ENCODE measurements at places on chromosomes 16 and 17. TPM values are rescaled to one million over a fixed set of nuclear protein-coding genes. Genes with fewer than 3 reads are reported as not detected.

- peak; percentile 94 for DNase-seq
Measured at GRCh38 chr16:9047689-9048301, 43.6 kb upstream of the HAPSTR1 start.

DNA sequence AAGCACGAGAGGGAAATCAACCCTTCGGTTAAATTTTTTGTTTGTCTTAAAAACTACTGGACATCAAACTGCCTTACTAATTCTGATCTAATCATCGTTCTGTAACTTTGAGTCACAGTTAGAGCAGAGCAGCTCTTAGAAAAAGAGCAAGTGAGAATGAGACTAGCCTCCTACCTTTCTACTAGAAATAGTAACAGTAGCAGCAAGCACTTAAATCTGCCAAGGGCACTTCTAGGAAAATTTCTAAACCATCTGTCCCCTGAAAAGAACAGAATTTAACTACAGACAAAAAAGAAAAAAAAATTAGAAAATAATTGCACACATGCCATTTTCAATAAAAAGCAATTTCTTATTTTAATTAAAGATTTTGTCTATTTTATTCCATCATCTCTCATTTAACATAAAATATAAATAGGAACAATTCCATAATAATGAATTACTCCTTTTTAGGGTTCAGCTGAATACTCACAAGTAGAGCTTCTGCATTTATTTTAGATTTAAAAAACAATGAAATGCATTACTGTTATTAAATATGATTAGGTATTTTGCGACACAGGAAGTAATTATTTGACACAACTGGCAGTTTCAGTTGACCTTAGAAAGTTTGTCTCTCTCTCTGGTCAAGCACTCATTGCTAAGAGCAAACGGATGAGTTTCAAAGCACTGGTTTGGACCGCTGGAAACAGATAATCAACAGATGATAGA lies 250.8 kb upstream of the SOX9 start:
- DNase-seq = no peak

DNA sequence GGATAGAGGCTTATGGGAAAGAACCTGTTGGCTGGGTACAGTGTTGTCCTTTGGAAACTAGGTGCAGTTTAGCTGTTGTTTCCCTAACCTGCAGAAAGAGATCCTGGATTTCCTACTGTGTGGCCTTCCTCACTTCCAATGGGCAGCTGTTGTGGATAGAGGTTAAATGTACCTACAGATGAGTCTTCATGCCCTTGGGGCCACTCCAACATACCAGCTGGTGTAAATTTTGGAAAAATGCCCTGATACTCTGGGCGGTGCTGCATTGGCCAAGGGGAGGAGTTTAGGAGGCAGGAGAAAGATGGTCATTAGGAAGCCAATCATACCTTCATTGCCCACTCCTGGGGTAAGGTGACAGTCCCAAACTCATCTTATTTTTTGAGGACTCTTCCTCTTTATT lies 70.2 kb downstream of the SNX11 start:
- peak; percentile 4 for DNase-seq

DNA sequence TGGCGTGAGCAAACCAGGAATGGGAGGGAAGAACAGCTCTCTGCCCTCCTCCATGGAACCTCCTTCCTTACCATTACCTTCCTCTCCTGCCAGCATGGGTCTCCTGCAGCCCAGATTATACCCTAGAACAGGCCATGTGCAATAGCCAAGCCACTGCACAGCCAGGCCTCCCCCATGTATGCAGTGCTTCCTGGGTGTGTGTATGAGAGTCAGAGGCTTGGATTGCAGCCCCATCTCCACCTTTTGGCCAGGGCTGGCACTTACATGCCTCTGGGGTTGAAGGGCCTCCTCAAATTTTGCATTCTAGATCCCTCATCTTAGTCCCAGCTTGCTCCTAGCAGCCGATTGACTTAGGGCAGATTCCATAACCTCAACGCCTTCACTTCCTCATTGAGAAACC lies 133.7 kb downstream of the GSG1L start:
- no peak for DNase-seq

DNA sequence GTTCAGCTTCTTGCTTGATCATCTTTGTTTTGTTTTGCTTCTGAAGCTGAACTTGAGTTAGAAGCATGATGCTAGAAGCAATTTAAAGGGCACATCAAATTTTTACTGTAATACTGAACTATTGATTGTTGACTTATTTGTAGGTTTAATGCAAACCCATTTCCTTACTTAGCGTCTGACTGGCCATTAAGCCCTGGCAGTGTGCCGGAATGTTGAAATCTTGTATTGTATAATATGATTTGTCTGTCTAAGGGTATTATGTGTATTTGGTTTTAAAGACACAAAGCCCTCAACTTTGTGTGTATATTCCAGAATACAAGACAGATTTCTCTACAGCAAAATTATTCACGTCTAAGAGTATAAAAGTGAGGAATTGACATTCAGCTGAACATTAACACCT lies 39.7 kb downstream of the NUP93 start:
- DNase-seq = no peak

DNA sequence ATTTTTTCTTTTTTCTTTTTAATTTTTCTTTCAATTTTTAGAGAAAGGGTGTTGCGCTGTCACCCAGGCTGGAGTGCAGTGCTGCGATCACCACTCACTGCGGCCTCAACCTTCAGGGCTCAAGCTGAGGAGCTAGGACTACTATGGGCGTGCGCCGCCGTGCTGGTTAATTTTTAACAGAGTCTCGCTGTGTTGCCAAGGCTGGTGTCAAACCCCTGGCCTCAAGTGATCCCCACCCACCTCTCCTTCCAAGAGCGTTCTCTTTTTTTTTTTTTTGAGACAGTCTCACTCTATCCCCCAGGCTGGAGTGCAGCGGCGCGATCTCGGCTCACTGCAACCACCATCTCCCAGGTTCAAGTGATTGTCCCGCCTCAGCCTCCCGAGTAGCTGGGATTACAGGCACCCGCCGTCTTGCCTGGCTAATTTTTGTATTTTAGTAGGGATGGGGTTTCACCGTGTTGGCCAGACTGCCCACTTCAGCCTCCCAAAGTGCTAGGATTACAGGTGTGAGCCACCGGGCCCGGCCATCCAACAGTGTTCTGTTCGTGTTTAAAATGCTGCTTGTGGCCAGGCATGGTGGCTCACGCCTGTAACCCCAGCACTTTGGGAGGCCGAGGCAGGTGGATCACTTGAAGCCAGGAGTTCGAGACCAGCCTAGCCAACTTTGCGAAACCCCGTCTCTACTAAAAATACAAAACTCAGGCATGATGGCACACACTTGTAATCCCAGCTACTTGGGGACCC lies 14.5 kb upstream of the RPL13 start:
- no peak for DNase-seq

GRCh38 chr17:74521701-74522201 lies 9.5 kb downstream of the CD300LB start:
- DNase-seq = no peak

- DNase-seq = no peak
Measured at GRCh38 chr17:48587276-48588073, 2.6 kb downstream of the HOXB3 start.

DNA sequence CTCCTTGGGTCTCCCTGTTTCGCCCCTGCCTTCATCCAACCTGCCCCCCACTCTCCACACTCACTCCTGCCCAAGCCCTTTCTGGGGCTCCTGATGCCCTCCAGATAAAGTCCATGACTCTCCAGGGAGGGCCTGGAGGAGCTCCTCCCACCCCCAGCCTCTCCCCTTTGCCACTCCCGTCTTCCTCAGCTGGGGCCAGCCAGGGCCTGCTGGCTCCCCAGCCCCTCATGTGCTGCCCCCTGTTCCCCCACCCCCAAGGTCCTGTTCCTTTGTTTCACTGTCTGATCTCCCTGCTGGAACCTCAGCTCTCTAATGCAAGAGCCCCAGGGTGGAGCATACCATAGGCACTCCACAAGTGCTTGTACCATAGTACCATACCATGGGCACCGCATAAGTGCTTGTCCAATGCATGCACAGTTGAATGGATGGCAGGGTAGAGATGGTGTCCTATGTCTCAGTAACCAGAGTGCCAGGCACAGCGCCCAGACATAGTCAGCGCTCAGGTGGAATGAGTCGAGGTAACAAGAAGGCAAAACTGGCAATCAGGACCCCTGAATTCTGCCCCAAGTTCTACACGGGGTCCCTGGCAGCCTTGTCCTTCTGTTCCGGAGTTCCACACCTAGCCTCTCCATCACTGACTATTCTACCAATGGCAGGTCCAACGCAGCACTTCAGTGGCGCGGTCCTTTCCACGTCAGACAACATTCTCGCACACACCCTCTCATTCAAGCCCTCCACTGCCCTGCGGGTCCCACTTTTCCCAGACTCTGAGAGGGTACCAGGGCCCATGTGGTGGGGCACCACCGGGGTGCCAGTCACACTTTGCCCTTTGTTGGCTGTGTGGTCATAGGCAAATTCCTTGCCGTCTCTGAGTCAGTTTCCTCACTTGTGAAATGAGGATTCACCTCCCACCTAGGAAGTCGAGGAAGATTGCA lies 1.4 kb downstream of the PLCD3 start:
- DNase-seq = no peak

GRCh38 chr17:70128727-70129238 lies 40.5 kb upstream of the KCNJ2 start:
- DNase-seq = peak; percentile 68

MYL4 gene
- not detected for total RNA-seq

TMEM100 gene
- total RNA-seq = 0.06 TPM

PLXDC1 gene
- total RNA-seq = 0.11 TPM

KRT32 gene
- 0.06 TPM for total RNA-seq
